ENCODE measurements at places on chromosomes 12 and 14.

DNA sequence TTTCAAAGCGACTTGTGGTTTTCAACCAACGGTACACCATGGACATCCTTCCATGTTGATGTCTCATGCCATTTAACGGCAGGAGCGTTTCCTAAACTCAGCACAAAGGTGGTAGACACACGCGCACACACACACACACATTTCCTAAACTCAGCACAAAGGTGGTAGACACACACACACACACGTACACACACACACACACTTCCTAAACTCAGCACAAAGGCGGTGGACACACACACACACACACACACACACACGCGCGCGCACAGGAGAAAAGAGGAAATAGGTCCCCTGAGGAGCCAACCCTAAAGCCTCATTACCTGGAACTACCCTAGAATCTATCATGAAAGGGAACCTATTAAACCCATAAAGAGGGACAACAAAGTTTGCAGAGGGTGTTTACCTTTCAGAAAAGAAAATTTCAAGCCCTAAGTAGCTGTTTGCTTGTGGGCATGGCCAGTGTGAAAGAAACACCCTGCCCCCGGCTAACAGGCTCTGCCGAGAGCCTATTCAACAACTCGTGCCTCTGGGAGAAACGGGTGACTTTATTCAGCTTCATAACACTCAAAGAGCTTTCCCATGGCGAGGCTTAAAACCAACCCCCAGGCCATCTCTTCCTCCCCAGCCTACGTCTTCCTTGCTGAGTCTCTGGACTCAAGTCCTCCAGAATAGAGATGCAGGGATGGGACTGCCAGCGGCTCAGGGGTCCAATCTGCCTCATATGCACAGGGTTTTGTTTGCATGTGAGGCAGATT is 31.8 kb downstream of the SLC8B1 start:
- no peak for DNase-seq

DNA sequence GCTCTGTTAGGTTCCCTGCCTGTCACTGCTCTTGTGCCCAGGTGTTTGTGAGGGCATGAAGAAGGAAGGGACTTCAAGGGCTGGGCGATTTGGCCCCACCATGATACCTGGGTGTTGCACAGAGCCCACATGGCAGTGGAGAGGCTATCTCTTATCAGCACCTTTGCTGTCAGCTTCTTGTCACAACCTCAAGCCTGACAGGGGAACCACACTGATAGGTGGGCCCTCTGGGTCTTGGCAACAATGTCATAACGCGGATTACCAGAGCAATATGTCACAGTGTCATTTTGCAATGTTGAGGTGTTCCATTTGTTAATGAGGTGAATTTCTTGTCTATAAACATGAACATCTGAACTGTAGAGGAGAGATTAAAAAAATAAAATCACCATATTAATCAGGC is 22.9 kb upstream of the CACNA1C start:
- DNase-seq = no peak

DNA sequence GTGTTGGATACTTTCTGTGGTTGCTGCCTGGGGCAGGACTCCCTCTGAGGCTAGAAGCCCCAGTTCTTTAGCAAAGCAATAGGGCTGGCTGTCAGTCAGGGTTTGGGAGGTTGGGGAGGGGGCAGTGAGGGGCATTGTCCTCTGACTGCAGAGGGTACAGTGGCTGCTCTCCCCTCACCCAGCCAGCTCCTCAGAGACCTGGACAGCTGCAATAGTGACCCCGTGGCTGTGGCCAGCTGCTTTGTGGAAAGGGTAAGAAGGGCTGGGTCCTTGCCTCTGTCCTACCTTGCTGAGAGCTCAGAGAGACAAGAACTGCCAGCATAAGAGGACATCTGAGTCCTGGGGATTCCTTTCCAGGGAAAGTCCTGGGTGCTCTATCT is 25.8 kb downstream of the PLEKHG3 start:
- DNase-seq = no peak

GRCh38 chr12:109269428-109269827 is 39.7 kb downstream of the FOXN4 start:
- DNase-seq = no peak

- DNase-seq = peak; percentile 75
These were observed 188.1 kb downstream of the SLC5A8 start for GRCh38 chr12:101021911-101022388.

- DNase-seq = no peak
These were observed 5.9 kb downstream of the DDHD1 start for GRCh38 chr14:53147208-53147607.

All from fibroblast of skin of right biceps (primary cell).